Fibroblast of the aortic adventitia (primary cell): ENCODE measurements at places on chromosomes 12 and 14.
A peak's percentile ranks its signal among the peaks of the same experiment; 100 is the strongest.

DNA sequence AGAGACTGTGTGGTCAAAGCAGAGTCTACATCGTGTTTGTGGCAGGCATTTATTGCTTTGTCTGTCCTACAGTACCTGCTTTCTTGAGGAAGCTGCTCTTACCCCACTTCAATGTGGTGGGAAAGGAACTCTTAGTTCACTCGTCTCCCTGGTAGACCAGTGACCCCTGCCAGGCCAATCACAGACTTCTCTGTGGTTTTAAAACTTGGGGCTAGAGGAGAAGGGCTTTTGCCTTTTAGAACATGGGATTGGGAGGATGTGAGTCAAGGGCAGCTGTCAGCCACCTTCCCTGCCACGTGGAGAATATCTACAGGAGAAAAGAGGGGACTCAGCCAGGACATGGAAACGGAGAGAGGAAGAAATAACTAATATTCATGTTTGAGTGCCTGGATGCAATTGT is 36.8 kb upstream of the TMED10 start:
- DNase-seq = no peak

- peak; percentile 28 for DNase-seq
Observed at GRCh38 chr12:70246580-70246979, 3.3 kb downstream of the CNOT2 start.

GRCh38 chr14:33120966-33121365 is 182.3 kb downstream of the NPAS3 start:
- DNase-seq = no peak

DNA sequence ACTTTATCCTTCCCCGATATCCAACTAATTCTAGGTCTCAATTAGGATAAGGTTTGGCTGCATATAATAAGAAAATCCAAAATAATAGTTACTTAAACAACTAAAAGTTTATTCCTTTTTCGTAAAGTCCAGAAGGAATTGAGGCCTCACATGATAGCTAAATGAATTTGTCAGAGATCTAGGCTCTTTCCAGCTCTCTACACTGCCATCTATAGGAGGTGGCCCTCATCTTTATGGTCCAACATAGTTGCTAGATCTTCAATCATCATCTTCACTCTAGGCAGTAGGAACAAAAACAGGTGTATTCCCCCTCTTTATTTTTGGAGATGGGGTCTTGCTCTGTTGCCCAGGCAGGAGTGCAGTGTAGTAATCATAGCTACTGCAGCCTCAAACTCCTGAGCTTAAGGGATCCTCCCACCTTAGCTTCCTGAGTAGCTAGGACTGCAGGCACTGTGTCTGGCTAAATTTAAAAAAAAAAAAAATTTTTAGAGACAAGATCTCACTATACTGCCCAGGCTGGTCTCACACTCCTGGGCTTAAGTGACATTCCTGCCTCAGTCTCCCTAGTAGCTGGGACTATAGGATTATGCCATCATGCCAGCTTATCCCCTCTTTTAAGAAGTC is 46.5 kb upstream of the SAV1 start:
- peak; percentile 74 for DNase-seq

- no peak for DNase-seq
Observed at GRCh38 chr14:75402867-75403413, 24.9 kb upstream of the JDP2 start.

GRCh38 chr12:24678436-24678835 is 270.5 kb downstream of the BCAT1 start:
- DNase-seq = no peak

DNA sequence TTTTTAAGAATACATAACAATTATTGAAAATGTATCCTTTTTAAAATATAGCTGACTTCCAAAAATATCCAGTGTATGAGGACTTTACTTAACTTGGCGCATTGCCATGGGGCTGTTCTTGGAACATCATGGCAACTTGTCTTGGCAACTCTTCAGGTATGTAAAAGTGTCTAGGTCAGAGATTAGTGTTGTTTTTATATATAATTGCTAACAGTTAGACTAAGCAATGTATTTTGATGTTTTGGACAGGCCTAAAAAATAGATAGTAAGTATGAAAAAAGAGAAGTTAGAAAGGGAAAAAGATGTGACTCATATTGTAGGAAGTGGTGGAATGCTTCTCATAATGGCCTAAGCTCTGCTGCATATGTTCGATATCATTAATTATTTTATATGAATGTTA is 70.9 kb downstream of the MON2 start:
- peak; percentile 97 for DNase-seq

GRCh38 chr12:30178916-30179315 is 395.2 kb upstream of the TMTC1 start:
- DNase-seq = no peak

- DNase-seq = no peak
Observed at GRCh38 chr14:89730687-89731086, 223.8 kb downstream of the EFCAB11 start.

DNA sequence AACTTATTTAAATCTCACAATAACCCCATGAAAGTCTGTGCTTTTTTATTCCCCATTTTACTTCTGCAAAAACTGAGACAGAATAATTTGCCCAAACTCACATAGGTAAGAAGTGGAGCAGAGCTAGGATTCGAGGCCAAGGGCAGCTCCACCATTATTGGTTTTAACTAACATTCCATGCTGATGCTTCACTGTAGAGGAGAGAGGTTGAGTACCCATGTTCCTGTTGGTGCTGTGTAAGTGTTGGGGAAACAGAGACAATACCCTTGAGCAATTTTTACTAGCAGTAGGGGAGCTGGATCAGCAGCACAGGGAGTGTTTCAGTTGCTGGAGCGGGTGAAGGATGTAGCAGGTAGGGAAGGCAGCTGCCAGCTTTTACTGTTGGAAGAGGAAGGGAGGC is 21.1 kb downstream of the RASSF8 start:
- peak; percentile 37 for DNase-seq

GRCh38 chr12:107759410-107759809 is 1.5 kb downstream of the PRDM4 start:
- peak; percentile 73 for DNase-seq

DNA sequence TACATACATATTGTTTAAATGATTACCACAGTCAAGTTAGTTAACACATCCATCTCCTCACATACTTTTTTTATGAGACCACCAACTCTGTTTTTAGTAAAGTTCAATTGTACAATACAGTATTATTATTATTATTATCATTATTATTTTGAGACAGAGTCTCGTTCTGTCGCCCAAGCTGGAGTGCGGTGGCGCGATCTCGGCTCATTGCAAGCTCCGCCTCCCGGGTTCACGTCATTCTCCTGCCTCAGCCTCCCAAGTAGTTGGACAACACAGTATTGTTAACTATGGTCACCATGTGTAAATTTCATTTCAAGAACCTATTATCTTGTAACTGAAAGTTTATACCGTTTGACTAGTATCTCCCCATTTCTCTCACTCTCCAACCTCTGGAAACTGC is 942.0 kb upstream of the FBXO33 start:
- no peak for DNase-seq

- DNase-seq = peak; percentile 51
Observed at GRCh38 chr14:55328317-55328716, 57.1 kb downstream of the FBXO34 start.
